ENCODE measurements at places on chromosomes 1 and 21.

- DNase-seq: no peak
Observed at GRCh38 chr1:234018816-234019215, 114.3 kb downstream of the SLC35F3 start.

DNA sequence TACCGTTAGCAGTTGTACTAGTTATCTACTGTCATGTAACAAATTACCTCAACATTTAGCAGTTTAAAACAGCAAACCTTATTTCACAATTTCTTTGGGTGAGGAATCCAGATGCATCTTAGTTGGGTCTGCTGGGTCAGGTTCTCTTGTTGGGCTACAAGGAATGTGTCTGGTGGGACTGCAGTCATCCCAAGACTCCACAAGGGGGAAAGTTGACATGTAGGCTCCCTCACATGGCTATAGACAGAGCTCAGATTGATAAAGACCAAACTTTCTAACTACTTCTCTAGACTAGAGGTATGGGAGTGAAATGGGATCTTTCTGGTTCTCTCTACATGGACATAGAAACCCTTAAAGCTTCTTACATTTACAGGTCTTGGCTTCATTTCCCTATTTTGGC, 160.9 kb downstream of the UCK2 start:
- DNase-seq: no peak

DNA sequence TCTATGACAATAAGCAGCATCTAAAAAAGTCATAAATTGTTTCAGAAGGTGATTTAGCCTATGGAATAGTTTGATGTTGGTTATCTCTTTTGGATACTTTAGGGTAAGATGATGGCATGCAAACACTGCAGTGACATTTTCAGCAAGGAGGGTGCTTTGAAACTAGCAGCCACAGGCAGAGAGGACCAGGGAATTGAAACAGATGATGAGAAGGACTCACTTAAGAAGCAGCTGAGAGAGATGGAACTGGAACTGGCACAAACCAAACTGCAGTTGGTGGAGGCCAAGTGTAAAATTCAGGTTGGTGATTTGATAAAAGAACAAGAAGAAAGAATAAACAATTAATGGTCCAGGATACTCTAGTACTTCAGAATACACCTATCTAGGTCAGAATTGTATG, 11.2 kb upstream of the CACYBP start:
- DNase-seq: no peak

GRCh38 chr1:69533343-69533742, 34.4 kb upstream of the LRRC7 start:
- DNase-seq: no peak

- no peak for DNase-seq
Observed at GRCh38 chr1:25926731-25927496, 20.7 kb upstream of the STMN1 start.

DNA sequence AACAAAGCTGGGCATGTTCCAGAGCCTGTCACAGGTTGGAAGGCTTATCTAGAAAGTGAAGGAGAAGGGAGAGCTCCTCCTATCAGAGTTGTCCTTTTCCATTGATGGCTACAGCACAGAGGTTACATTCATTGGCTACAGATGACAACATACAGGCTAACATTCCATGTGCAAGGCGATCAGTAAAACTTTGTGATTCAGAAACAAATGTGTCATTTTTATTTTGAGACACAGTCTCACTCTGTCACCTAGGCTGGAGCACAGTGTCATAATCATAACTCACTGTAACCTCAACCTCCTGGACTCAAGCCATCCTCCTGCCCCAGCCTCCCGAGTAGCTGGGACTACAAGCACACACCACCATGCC, 32.6 kb downstream of the TRIM67 start:
- no peak for DNase-seq

GRCh38 chr1:8962812-8963530, 17.3 kb downstream of the CA6 start:
- peak; percentile 64 for DNase-seq

DNA sequence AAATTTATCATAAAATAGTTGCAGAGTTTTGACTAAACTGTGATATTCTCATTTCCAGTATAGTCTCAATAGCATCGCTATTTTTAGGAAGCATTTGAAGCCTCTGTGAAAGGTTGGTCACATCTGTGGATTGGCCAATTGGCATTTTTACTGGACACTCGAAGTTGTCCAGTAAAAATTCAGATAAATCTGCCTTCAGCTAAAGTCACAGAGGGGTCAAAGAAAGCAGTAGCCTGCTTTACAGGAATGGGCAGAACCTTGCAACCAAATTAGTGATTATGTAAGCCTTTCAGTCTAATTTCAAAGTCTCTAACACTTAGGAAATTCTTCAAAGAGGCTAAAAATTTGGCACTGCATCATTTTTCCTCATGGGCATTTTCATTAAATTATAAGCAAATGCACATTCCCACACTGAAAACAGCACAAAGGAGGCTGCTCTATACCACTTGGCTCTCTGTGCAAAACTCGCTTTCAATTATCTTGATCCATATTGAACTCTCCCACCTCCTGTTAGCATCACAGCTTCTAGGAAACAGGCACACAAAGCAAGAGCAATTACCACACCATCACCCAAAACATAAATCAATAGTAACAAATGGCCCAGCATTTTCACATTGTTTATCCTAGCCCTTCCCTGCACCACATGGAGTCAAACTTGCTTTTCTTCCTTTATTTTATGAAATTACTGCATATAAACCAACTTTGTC, 318.5 kb upstream of the DUSP10 start:
- DNase-seq: no peak

DNA sequence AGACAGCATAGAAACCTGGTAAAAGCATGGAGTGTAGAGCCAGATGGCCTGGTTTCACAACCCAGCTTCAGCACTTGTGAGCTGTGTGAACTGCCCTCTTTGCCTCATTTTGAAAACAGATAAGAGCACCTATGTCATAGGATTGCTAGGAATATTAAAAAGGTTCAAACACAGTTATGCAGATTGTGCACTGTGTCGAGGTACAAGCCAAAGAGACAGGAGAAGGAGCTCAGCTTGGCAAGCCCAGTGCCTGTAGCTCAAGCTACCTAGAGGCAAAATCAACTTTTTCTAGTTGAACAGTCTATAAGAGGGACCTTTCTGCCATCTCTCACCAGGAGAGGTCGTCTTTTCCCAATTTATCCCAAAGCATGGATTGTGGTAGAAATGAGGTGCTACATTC, 5.0 kb downstream of the CHODL start:
- DNase-seq: no peak

DNA sequence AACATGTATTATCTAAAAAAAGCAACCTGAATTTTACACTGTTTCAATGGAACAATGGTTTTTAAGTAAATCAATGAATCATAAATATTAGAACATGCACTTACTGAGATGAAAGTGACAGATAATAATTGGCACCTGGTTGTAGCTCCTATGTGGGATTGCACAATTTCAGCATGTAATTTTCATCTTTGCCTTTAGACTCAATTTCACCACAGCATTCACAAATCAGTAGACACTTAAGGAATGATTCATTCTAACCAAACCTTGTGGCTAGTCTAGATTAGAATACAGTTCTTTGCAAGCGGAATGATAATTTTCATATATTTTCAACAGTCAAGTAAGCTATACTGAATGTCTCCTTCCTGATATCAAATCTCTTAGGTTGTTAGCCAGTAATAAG, 853.4 kb downstream of the KCNT2 start:
- DNase-seq: no peak

GRCh38 chr1:51922040-51922439, 43.5 kb upstream of the NRDC start:
- DNase-seq: no peak

Measured in CD4-positive, alpha-beta T cell treated with Interleukin-17A for 4 hours (primary cell).